ENCODE measurements at places on chromosomes 16 and 17.

GRCh38 chr17:73196500-73196899 lies 3.6 kb downstream of the COG1 start:
- no peak for DNase-seq

- no peak for DNase-seq
Measured at GRCh38 chr16:65618931-65619330, 497.1 kb upstream of the CDH11 start.

- no peak for DNase-seq
Measured at GRCh38 chr16:73047221-73047535, 750 bp downstream of the ZFHX3 start.

DNA sequence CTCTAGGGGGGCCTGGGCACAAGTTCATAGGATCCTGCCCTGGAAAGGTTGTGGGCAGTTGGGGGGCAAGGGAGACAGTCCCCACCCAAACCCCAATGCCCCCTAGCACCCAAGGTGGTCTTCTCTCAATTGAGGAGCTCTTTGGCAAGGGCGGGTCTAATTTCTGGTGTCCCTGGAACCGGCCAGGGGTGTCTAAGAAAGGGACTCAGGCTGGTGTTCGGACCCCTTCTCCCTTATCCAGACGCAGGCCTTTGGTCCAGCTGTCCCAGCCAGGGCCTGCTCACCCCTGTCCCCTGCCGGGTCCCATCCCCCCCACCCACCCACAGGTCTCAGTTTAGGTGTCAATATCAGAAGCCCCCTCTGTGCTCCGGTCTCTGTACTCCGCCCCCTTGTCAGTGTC lies 860 bp upstream of the ARHGDIG start:
- no peak for DNase-seq

- no peak for DNase-seq
Measured at GRCh38 chr16:27452569-27453493, 50.9 kb downstream of the IL21R start.

DNA sequence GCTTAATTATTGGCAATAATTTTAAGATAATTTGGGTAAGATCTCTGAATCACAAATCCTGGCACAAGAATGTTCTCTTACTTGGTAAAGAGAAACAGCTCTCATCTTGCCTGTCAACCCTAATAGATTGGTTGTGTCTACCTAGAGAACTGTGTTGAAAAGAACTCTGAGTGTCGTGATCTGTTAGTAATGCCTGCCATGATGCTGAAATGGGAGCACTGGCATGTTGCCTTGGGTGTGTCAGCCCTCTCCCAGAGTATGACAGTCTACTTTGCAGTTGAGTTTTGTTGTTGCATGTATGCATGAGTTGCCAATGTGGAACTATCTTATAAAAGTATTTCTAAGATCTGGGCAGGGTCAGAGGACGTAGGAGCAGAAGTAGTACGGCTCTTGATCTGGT lies 221.4 kb downstream of the MAF start:
- no peak for DNase-seq

GRCh38 chr17:82922646-82923045 lies 82.8 kb upstream of the ZNF750 start:
- DNase-seq = no peak

Data from stimulated activated CD4-positive, alpha-beta T cell treated with anti-CD3 and anti-CD28 coated beads, Interleukin-4, amount 100 ng/mL, for 24 hours (primary cell).